ENCODE measurements at places on chromosomes 5 and 9. TPM values are rescaled to one million over a fixed set of nuclear protein-coding genes. Genes with fewer than 3 reads are reported as not detected.

- no peak for DNase-seq
Measured at GRCh38 chr5:34847056-34847455, 8.1 kb downstream of the TTC23L start.

Gene C5orf52
- not detected for total RNA-seq

GRCh38 chr5:139882316-139882715 lies 86.7 kb downstream of the PSD2 start:
- no peak for DNase-seq

Gene LRRC70
- total RNA-seq = 37.8 TPM

Gene MLANA
- not detected for total RNA-seq

- no peak for DNase-seq
Measured at GRCh38 chr5:16508730-16509531, 43.3 kb upstream of the ZNF622 start.

Gene SGTB
- 11.8 TPM for total RNA-seq
